ENCODE measurements at places on chromosomes 11 and 22.

- DNase-seq, result no peak
These were observed 130.0 kb downstream of the VPREB1 start for GRCh38 chr22:22374579-22374978.

- no peak for DNase-seq
These were observed 51.6 kb downstream of the GRAMD1B start for GRCh38 chr11:123481640-123482039.

GRCh38 chr11:1534171-1534570 is 37.9 kb downstream of the DUSP8 start:
- no peak for DNase-seq

- DNase-seq, result no peak
These were observed 380.6 kb downstream of the CTTN start for GRCh38 chr11:70778883-70779282.

DNA sequence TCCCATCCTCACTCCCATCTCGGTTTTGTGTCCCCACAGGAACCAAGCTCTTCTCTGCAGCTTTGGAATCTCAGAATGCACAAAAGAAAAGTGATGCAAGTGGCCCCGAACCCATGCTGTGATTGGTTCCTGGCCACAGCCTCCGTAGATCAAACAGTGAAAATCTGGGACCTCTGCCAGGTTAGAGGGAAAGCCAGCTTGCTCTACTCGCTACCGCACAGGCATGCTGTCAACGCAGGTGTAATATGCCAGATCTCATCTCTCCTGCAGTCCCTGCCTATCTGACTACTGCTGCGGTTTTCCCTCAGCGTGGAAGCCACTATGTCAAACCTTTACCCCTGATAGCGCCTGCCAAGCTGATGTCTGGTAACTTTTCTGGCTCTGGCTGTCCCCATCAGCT is 200.5 kb upstream of the LRRC4C start:
- no peak for DNase-seq

DNA sequence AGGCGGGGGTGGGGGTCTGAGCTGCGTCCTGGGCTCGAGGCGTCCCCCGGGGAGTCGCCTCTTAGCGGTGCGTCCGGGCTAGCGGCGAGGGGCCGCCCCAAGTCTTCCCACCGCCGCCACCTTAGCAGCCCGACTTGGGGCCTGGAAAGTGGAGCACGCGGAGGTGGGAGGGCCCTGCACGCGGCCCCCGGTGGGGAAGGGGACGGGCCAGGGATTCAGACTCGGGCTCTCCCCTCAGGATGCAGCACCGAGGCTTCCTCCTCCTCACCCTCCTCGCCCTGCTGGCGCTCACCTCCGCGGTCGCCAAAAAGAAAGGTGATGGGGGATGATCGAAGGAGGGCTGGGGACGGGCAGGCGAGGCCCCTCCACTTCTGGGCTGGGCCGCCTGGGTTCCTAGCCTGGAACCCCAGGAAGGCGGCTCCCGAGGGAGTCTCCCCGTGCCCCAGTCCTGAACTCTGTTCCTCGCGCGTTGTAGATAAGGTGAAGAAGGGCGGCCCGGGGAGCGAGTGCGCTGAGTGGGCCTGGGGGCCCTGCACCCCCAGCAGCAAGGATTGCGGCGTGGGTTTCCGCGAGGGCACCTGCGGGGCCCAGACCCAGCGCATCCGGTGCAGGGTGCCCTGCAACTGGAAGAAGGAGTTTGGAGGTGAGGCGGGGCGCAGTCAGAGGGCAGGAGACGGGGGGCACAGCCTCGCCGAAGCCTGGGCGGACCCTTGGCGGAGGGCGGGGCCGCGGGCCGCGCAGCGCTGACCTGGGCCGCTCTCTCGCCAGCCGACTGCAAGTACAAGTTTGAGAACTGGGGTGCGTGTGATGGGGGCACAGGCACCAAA is 563 bp downstream of the MDK start:
- no peak for DNase-seq

DNA sequence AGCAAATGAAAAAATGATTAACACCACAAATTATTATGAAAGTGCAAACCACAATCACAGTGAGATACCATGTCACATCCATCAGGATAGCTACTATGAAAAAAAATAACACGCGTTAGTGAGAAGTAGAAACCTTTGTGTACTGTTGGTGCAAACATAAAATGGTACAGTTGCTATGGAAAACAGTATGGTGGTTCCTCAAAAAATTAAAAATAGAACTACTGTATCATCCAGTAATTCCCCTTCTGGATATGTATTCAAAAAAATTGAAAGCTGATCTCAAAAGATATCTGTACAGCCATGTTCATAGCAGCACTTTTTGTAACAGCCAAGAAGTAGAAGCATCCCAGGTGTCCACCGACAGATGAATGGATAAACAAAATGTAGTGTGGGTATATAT is 43.4 kb downstream of the CCDC81 start:
- DNase-seq, result no peak

GRCh38 chr11:75306529-75306928 is 44.9 kb downstream of the ARRB1 start:
- DNase-seq, result no peak

- DNase-seq, result no peak
These were observed 202.8 kb upstream of the BDNF start for GRCh38 chr11:27902981-27903624.

DNA sequence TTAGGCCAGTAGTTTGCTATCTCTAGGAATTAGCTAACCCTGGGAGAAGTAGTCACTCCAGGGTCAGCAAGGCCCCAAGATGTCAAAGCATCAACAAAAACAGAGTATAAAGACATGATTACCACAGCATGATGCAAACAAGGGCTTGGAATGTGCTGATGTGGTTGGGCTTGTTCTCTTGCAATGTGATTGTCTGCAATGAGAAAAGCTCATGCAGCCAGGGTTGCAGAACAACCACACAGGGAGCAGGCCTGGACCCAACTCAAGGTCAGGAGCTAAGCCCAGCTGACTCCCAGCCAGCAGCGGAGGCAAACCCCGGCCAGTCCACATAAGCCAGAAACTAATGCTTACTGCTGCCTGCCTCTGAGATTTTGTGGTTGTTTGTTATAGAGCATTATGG is 132.4 kb upstream of the ZC3H12C start:
- DNase-seq, result no peak
